ENCODE measurements at places on chromosomes 1 and 21.

GRCh38 chr1:196115646-196116045 lies 492.6 kb downstream of the KCNT2 start:
- no peak for DNase-seq

GRCh38 chr1:228264090-228264829 lies 56.4 kb downstream of the OBSCN start:
- DNase-seq = no peak

- DNase-seq = no peak
These were observed 5.3 kb upstream of the SFT2D2 start for GRCh38 chr1:168220470-168220871.

- DNase-seq = no peak
These were observed 68.3 kb downstream of the TCP10L start for GRCh38 chr21:32516756-32517649.

DNA sequence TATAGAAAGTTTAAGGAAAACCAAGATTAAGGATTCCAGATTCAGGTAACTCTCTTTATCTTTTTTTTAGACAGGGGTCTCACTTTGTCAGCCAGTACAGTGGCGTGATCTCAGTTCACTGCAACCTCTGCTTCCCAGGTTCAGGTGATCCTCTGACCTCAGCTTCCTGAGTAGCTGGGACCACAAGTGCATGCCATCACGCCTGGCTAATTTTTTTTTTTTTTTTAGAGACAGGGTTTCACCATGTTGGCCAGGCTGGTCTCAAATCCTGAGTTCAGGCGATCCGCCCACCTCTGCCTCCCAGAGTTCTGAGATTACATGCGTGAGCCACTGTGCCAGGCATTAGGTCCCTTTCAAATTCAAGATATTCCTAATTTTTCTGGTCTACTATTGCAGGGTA lies 15.9 kb downstream of the LZIC start:
- no peak for DNase-seq

DNA sequence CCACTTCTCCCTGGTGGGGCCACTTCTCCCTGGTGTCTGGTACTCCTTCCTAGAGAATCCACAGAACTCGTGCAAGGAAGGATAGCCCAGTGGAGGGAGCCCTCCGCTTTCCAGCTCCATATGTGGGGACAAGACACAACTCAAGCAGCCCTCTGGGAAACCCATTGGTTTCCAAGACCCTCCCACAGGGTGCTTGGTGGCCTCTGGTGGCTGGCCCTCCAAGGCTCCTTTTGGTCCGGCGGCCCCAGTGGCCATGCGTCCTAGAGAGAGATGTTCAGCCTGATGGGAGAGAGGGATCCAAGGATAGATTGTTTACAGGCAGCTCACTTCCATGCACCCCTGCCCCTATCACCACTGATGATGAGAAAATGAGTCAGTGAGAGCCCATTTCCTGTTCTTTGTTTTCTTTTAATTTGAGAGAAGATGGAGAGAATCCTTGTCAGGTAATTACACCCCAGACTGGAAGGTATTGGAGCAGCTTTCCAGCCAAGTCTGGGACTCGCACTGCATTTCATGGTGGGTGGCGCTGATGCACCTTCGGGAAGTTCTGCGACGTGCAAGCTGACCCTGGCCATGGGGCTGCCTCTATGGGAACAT lies 486.2 kb upstream of the VAMP3 start:
- DNase-seq = no peak

GRCh38 chr21:44996983-44997936 lies 57.4 kb downstream of the SLX9 start:
- no peak for DNase-seq

GRCh38 chr1:56644919-56645676 lies at the start of gene PRKAA2:
Gene PRKAA2 (plus strand): TSS chr1:56645314. CDS start chr1:56645388, 74 bp downstream.
- no peak for DNase-seq

DNA sequence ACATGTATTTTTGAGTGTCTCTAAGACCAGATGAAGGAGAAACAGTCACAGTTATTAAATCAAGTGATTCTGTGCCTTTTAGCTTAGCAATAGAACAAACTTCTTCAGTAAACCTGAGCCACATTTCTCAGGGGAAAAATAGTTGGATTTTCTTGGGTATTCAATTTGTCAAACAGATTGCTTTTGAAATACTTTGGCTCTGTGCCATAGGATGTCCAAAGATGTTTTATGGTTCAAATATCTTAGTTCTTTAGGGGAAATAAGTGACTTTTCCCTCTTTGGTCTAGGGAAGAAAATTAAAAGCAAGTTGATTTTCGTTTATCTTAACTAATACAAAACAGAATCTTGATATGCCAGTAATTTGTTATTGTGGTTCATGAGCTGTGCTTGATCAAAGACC lies 125.9 kb downstream of the ATP5PO start:
- no peak for DNase-seq

- DNase-seq = no peak
These were observed 21.5 kb downstream of the NDUFS5 start for GRCh38 chr1:39047374-39048229.

DNA sequence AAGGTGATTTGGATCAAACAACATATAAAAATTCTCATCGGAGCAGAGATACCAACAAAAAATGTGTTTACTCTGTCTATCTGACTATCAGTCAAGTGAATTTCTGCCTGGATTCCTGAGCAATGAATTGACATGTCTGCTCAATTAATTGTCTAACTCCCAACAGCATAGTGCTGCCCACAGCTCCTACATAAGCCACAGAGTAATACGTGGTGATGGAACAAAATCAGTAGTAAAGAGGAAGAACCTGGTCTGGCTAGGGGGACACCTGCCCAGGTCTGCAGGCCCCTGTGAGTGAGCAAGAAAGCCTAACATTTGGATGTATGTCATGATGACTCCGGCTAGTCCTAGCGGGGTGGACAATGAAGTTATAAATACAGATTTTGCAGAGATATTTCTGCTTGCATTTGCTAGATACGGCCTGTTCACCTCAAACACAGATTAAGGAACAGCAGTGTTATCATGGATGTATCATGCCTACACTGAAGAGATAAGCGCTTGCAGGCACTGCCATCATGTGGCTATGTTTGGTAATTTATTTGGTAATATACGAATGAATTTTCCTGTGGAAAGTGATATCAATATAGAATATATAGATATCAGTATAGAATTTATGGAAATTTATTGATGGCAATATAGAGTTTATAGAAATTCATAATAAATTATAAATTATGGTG lies 69.6 kb upstream of the LRRC8B start:
- peak; percentile 39 for DNase-seq

GRCh38 chr21:15496911-15497310 lies 232.9 kb upstream of the USP25 start:
- DNase-seq = no peak

DNA sequence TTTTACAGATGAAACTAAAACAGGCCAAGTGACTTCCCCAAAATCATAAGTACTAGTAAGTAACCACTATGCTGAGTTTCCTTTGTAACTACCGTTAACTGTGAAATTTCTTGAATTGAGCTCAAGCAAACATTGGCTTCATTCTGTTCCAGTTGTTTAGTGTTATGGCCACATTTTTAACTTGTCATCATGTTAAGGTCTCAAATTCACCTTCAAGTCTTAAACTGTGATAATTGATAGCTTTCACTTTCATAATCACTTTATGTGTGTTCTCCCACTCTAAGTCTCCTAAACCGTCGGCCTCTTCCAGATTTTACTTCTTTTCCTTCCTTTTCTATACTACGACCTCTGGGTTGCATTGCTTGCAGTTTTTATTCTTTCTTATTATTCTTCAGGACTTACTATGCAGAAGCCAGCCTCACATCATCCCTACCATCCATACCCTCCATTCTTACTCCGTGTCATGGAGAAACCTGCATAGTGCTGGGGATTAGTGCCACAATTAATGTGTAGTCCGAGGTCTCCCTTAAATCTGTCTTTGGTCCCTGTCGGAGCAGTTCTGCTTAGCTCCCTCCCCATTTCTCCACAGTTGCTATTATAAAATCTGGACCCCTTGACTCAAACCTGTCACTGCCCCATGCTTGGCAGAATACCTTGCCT lies 5.8 kb downstream of the KIF1B start:
- no peak for DNase-seq

GRCh38 chr1:241773991-241774390 lies 74.0 kb upstream of the EXO1 start:
- no peak for DNase-seq

- no peak for DNase-seq
These were observed 7.8 kb upstream of the SRRM1 start for GRCh38 chr1:24635195-24635843.

DNA sequence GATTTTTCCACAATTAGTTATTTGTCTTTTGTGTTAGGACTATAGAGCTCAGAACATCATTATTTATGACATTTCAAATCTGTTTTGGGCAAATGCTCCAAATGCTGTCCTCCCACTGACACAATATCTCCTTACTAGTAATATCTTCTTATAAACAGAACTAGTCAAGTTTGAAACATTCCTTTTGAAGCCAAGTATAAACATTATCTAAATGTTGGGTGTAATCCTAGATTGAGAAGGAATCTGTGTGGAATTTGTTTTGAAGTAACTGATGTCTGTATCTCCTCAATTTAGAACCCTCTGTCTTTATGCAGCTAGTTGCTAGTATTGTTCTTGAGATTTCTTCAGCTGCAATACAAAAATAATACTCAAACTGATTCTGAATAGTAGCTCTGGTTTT lies 28.5 kb upstream of the PAXBP1 start:
- no peak for DNase-seq

Measured in T-cell (primary cell).